ENCODE measurements at places on chromosomes 3 and 15.

DNA sequence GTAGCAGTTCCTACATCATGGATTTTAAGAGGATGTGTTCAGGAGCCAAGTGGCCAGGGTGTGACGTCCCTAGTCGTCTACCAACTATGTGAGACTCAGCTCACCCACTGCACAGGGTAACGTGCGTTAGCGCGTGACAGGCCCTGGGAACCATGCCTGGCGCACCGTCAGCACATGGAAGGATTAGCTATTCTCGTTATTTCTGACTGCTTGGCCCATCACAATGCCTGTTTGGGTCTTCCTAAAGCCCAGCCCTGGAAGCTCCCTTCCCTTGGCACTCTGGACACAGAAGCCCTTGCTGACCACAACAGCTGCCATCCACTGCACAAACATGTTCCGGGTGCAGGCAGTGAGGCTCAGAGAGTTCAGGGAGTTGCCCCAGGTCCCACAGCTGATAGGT is 91.0 kb upstream of the RPL32 start:
- no peak for DNase-seq

GRCh38 chr15:60086681-60087429 is 82.7 kb downstream of the FOXB1 start:
- no peak for DNase-seq

GRCh38 chr3:32148351-32148750 is 41.9 kb downstream of the GPD1L start:
- no peak for DNase-seq

GRCh38 chr3:138724443-138724842 is 110.3 kb downstream of the PIK3CB start:
- DNase-seq: no peak

GRCh38 chr3:118472586-118472985 is 562.1 kb downstream of the IGSF11 start:
- DNase-seq: no peak

Measured in neuronal stem cell (in vitro differentiated cells).